ENCODE measurements at places on chromosomes 6 and 20.

DNA sequence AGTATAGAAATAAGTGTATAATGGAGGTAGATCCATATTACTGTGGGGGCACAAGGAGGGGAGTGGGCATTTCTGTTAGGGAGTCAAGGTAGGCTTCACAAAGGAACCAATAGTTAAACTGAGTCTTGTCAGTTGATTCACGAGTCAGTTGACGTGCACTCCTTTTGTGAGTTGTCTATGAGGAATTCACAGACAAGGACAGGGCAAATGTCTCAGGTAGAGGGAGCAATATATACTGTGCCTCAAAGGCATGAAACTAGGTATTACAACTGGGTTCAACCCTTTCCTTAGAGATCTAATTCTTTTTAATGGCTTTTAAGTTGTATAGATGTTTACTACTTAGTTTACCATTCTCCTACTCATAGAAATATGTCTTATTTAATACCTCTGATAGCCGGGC is 11.0 kb downstream of the TMEM14C start:
- DNase-seq = no peak

DNA sequence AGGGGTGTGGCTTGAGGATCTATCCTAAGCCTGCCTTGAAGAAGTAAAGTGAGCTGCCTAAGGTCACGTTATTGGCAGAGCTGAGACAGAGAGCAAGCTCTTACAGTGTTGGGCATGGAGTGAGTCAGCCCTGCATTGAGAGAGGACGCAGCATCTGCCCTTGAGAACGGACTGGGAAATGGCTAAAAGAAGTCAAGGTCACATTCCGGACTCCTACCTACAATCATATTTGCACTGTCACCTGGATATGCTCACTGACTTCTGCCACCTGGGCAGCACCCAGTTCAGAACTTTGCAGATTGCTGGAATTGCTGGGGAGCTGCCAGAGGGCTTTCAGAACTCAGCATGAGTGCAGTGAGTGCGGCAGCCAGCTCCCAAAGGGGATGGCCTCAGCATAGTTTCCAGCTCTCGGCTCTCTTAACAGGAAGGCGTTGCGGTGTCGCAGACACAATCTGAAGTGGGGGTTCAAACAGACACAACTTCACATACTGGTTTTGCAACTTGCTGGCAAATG is 199.3 kb upstream of the SGK1 start:
- DNase-seq = peak; percentile 74

DNA sequence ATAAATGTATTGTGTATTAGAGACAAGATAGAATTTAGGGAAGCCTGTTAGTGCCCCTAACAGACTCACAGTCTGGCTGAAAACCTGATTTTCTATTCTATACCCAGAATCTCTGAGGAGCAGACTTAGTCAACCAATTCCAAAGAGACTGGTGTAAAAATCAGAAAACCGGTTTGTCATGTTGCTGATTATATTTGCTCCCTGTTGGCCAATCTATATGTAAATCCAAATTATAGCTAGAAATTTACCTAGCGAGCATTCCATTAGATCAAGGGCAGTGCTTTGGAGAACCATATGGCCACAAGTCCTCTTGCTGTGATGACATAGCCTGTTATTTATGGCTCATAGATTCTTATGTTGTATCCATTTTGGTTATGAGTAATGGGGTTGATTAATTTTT is 4.8 kb downstream of the NFYA start:
- DNase-seq = no peak

DNA sequence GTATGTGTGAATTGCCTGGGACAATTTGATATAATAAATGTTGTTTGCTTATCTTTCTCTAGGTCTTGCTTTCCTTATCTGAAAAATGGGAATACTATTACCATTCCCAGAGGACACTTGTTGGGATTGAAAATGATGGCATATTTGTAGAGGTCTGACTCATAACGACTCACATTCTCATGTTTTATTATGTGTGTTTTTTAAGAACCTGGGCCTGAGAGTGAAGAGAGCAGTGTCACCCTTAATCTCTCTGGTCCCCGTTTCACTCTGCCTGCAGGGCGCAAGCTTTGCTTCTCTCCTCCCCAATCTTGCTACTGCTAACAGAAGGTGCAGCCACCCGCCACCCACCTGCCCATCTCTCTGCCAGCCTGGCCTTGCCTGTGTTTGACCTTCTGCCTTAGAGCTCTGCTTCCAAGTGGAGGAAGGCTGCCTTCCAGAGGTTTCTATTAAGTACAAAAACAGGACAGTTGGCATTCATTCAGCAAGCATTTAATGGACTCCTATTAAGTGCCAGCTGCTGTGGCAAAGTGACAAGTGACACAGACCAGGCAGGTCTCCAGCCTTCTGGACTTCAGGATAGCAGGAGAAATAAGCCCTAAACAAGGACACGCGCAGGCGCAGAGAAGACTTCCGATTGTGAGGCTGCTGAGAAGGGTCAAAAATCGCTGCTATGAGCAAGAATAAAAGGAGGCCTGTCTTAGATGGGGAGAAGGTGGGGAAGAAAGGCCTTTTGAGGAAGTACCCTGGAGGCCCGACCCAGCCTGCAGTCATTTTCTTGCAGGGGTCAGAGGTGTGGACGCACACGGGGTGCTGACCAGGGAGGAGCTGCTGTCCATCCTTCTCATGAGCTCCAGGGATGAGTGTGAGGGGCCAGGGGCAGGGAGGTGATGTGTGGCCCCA is 112.5 kb downstream of the JPH2 start:
- DNase-seq = peak; percentile 46

DNA sequence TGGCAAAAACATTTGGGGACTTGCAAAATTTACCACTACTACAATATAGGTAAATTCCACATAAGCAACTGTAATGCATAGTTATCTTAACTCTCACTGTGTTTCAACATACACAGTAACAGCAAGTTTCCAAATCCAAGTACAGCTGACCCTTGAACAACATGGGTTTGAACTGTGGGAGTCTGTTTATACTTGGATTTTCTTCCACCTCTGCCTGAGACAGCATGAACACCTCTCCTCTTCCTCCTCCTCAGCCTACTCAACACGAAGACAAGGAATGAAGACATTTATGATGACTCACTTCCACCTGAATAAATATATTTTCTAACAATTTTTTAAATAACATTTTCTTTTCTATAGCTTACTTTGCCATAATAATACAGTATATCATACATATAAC is 25.6 kb downstream of the MAN1A1 start:
- no peak for DNase-seq

DNA sequence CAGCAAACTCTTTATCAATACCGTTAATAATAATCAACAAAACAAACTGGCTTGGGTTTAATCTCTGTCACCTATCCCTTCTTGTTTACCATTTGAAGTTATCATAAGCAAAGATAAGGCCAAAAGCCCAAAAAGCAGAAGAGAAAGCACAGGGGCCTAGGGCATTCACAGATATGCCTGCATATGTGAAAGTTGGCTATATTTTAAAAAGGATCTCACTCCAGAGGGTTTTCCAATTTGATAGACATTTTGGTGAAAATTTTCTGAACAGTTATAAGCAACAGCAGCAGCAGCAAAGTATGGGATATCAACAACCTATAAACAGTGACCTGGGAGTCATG is 101.1 kb downstream of the ATXN1 start:
- no peak for DNase-seq

- DNase-seq = peak; percentile 79
Measured at GRCh38 chr20:23937303-23938117, 51.1 kb downstream of the GGTLC1 start.

- DNase-seq = no peak
Measured at GRCh38 chr6:1619673-1620503, 10.2 kb downstream of the FOXC1 start.

GRCh38 chr6:134647861-134648260 is 302.0 kb downstream of the ALDH8A1 start:
- peak; percentile 10 for DNase-seq

- DNase-seq = no peak
Measured at GRCh38 chr6:43377710-43378229, 8.3 kb upstream of the ZNF318 start.

GRCh38 chr6:111604259-111605099 is 1.2 kb downstream of the TRAF3IP2 start:
- peak; percentile 90 for DNase-seq

DNA sequence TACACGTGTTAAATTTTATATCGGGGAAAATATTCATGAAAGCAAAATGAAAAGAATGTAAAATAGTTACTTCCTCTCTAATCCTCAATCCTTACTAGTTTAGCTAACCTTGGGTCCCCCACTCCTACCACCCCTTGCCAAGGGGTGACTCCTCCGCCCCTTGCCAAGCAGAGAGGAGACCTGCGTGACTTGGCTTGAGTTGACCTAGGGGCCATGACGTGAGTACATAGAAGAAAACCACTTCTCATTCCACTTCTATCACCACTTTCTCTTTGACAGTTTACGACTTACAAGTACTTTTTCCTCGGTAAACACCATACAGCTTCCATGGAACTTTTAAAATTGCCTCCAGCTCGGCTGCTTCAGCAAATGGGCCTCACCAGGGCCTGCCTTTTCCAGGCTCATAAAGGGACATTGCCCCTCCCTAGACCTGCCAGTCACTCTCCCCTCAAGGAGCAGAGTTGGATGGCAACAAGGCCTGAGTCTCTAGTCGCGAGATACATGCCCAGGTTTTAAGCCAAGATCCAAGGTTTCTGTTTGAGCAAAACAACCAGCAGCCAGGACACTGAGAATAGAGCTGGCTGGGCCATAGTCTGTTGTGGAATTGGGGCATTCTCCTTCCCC is 29.9 kb downstream of the SDCBP2 start:
- no peak for DNase-seq

DNA sequence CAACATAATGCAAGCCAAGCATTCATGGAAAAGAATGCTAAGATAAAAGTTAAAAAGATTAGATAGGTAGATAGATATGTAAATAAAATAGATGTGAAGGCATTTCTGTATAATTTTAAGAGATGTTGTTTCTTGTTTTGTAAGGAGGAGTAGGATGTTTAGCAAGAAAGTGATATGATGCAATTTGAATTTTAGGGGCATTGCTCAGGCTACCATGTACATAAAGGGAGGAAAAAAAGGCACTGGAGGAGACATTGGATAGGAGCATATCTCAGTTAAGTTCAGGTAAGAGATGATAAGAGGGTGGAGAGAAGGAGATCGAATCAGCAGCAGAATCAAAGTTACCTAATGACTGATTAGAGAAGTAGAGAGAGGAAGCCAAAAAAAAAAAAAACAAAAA is 194.7 kb downstream of the TENT5A start:
- DNase-seq = peak; percentile 44

GRCh38 chr6:49454787-49455709 is 8.0 kb downstream of the MMUT start:
- no peak for DNase-seq

DNA sequence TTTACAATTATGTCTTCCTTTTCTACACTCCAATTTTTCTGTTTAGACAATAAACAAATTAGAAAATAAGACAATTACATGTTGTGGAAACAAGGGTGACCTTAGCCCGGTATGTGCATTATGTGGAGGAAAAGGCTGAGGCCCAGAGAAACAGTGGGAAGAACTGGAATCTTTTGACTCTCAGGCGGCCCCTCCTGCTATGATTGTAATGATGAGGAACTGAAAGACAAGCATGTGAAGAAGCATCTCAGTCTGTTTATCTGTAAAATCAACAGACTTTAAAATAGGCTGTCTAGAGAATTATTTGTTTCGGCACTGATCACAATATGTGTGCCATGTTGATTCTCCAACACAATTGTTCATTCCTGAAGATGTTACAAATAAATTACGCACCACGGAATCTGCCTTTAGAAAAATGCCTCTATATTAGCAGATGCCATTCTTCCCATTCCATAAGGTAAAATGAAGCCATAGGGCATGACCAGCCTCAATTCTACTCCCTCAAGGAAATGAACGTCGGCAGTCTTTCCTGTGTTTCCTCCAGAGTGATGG is 1201.6 kb upstream of the CITED2 start:
- no peak for DNase-seq

GRCh38 chr6:84150705-84151104 is 76.7 kb downstream of the CEP162 start:
- peak; percentile 62 for DNase-seq

All from adipocyte (in vitro differentiated cells).